Psoas muscle (tissue), 8 donors: ENCODE measurements at places on chromosomes 16 and 17.

DNA sequence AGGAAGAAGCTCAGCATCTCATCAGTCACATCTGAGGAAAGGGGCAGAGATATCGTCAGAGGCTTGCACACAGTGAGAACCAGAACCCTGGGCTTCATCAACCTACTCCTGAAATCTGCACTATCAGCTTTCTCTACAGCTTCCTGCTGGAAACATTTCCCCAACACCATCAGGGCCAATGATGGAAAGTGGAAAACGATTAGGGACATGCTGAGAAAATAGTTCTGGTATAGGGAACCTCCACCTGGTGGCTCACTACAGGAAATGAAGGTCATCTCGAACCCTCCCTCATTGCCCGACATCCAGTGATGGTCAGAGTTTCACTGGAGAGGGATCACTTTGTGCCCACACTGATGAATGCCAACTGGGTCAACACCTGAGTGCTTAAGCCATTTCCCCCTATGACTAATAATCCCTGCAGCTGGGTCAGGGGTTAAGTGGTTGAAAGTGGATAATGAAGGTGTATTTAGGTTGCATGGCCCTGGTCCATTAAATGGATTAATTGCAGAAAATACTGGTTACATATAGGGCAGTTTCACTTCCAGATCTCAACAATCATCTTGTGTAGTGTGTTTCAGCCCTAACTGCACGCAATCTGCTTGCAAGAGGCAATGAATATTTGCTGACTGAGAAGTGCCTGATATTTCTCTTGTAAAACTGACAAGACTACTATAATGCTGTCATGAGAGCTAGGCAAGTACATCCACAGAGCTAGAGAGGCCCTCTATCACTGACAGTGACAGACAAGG, 43.1 kb upstream of the GSG1L start:
- DNase-seq: no peak
- H3K36me3 ChIP-seq: peaks cover 98% of the 10 kb centered on the region
- no peaks in the 10 kb centered on the region for H3K27me3 ChIP-seq
- H3K4me3 ChIP-seq: no peak overlapping the region
- no peak overlapping the region for H3K27ac ChIP-seq

DNA sequence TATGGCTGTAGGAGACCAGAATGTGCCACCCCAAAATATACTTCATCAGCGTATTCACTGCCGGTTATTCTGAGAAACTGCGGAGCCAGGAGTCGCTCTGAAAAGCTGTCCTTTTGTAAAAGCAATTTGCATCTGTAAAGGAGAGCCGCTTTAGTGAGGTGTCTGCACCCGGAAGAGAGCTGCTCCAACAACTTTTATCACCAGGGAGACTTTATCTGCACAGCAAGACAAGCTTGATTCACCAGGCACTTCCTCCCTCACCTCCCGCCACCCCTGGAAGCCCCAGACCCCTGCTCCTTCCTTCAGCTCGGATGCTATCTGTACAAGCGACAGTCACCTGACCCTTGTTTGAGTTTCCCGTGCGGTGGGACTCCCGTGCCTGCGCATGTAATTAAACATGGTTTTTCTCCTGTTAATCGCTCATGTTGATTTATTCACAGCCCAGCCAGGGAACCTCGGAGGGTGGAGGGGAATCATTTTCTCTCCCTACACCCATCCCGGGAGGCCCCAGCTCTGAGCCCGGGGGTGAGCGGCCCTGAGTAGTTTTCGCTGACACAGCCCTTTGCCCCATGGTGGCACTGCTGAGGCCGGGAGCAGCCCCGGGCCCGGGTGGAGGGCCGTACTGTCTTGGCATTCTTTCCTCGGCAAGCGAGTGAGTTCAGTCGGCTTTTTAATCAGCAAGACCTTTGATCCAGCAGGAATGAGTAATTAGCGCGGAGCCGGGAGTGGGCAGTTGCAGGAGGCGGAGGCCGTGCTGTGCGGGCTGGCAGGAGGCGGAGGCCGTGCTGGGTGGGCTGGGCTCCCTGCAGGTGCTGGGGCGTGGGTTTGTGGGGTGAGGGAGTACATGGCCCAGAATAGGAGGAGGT, 222.7 kb upstream of the CIBAR2 start:
- no peak overlapping the region for H3K27ac ChIP-seq
- no peaks in the 10 kb centered on the region for H3K27me3 ChIP-seq
- H3K36me3 ChIP-seq: no peaks in the 10 kb centered on the region
- no peak overlapping the region for H3K4me3 ChIP-seq
- peaks cover 11% of the 10 kb centered on the region for H3K4me1 ChIP-seq

- H3K4me3 ChIP-seq: no peak overlapping the region
- H3K36me3 ChIP-seq: no peaks in the 10 kb centered on the region
- no peak overlapping the region for H3K27ac ChIP-seq
- no peaks in the 10 kb centered on the region for H3K4me1 ChIP-seq
Measured at GRCh38 chr16:1184980-1185379, 32.1 kb downstream of the CACNA1H start.

DNA sequence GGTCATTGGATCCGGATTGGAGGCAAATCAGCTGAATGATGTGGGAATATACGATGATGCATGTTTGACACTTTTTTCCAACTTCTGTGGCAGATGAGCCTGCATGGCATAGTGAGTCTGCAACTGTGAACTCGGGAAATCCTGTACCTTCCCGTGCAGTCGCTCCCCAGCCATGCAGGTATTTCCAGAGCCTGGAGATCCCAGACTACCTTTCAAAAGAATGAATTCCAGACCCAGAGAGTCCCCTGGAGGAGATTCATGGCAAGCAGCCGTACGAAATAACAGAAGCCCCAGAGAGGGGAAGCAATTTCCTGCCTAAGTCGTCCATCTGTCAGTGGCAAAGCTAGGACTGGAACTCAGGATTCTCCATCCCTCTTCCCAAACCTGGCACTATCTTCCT, 75.7 kb upstream of the FAM20A start:
- H3K4me3 ChIP-seq: no peak overlapping the region
- H3K4me1 ChIP-seq: no peaks in the 10 kb centered on the region
- H3K36me3 ChIP-seq: no peaks in the 10 kb centered on the region
- no peaks in the 10 kb centered on the region for H3K27me3 ChIP-seq
- DNase-seq: no peak
- no peak overlapping the region for H3K27ac ChIP-seq

DNA sequence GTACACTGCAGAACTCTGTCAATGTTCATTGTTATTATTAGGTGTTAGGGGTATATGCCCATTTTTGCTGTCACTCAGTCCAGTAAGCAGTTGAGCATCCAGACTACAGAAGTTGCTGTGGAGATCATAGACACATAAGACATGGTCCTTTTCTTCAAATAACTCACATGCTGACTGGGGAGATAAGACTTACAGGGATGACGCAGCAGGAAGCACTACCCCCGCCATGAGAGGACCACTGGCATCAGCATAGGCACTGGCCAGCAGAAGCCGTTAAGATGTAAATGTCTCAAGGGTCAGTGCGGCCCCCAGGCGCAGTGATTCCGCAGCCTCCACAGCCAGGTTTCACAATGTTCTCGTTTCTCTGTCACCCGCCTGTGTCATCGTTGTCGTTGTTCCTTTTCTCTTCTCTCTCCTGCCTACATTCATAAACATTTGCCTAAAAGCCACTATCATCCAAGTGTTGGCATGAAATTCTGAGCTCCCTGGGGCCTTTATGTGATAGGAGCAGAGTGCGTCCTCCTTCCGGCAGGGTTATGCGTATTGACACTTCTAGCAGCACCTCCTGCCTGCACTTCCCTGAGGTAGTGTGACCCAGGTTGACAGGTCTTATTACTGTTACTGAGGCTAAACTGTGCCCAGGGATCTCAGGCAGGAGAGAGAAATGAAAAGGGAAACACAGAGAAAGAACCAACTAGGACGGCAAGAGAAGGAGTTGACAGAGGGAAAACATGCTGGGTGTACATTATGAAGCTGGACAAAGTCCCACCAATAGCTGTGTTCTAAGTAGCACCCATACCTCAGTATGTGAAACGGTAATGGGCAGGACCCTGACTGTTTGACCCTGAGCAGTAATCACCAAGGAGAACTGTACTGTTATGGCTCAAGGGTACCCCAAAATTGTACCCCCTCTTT, 17.9 kb downstream of the TANGO6 start:
- no peak overlapping the region for H3K27ac ChIP-seq
- no peaks in the 10 kb centered on the region for H3K4me1 ChIP-seq
- no peaks in the 10 kb centered on the region for H3K27me3 ChIP-seq
- no peaks in the 10 kb centered on the region for H3K36me3 ChIP-seq

DNA sequence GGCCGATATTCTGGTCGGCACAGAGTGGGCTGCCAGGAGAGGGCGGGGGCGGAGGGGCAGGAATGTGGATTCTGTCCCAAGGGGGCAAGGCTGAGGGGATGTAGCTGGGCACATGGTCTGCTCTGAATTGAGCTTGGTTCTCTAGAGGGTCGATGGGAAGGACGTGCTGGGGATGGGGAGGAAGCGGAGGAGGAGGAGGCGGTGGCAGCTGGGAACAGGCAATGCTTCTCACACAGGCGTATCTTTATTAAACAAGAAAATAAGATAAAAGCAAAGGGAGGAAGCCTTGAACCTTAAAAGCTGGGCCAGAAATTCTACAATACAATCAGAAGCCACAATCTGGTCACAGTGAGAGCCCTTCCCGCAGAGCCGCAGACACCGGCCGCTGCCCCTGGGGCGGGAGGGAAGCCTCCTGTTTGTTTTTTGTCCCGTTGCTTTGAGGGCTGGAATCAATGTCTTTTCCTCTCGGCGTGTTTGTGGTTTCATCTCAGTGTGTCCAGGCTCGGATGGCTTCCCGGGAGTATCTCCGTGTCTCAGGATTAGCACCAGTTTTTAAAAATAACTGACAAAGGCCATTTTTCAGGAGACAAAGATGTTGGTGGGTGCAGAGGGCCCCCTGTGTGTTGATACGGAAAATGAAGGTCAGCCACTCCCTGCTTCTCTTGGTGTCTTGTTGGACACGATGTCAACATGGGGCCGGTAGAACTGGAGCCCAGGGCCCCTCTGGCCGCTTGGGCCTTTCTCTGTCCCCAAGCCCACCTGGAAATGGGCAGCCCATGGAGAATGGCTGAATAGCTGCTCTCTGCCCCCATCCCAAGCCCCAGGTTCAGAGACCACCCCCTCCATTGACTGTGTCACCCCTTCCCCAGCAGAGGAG, 12.3 kb upstream of the SLC7A5 start:
- H3K27me3 ChIP-seq: no peaks in the 10 kb centered on the region
- H3K36me3 ChIP-seq: no peaks in the 10 kb centered on the region
- H3K4me1 ChIP-seq: no peaks in the 10 kb centered on the region

DNA sequence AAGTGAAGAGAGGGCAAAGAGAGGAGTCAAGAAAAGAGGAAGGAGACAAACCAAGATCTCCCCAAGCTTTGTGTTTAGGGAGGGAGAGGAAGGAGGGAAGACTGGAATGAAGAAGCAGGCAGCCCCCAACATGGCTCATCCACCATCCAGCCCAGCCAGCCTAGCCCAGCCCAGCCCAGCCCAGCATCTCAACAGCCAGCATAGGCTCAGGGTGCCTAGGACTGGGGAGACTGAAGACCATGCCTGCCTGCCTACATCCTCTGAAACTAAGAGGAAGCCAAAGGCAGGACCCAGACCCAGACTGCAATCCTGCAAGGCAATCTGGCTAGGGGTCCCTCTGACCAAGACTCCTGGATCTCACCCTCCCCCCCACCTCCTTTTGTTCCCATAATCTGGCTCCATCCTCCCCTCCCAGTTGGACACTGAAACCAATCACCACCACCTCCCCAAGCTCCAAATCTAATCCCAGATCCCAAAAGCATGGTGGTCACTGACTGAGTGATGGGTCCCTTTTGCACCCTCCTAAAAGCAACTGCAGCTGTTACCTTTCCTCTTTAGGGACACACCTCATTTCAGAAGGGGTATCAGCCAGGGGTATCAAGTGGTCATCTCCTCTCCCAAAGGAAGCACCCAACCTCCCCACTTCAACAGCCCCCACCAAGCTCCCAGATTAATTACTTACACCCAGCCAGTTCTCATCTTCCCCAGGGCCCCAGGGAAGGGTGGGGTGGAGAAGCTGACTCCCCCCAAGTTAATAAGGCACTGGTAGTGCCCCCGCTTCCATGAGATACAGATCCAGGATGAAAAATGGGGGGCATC, 1.2 kb downstream of the HDAC5 start:
- peaks cover 53% of the 10 kb centered on the region for H3K4me1 ChIP-seq
- DNase-seq: no peak
- peaks cover 2% of the 10 kb centered on the region for H3K36me3 ChIP-seq
- H3K27ac ChIP-seq: peak overlapping the region; percentile 95

- DNase-seq: no peak
- H3K4me3 ChIP-seq: no peak overlapping the region
- no peaks in the 10 kb centered on the region for H3K27me3 ChIP-seq
- H3K4me1 ChIP-seq: no peaks in the 10 kb centered on the region
- no peak overlapping the region for H3K27ac ChIP-seq
- no peaks in the 10 kb centered on the region for H3K36me3 ChIP-seq
Measured at GRCh38 chr16:1279945-1280589, 24.2 kb downstream of the TPSD1 start.

DNA sequence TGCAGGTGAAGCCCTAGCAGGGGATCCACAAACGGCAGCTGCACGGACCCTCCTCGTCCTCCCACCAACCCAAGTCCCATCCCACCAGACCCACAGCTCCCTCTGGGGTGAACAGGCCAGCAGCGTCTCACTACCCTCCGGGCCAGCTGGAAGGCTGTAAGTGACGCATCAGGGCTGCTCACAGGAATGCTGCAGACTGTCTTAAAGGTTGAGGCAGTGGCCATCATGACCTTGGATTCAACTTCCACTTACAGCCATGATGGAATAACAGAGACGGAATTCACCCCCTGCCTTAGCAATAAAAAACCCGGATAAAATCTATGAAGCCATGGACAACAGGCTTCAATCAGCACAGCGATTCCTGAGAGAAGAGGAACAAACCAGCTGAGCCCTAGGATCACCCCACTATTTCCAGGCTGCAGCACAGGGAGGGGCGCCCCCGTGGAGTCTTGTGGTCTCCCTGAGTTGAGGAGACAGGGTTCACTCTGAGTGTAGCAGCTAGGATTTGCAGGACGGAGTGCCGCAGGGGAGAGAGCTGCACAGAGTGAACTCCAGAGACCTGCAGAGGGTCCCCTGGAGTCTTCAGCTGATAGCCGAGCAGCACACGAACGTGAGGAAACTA, 10.5 kb downstream of the FAM83G start:
- no peak overlapping the region for H3K27ac ChIP-seq
- no peak overlapping the region for H3K4me3 ChIP-seq
- H3K27me3 ChIP-seq: no peaks in the 10 kb centered on the region
- DNase-seq: no peak

- peaks cover 31% of the 10 kb centered on the region for H3K27me3 ChIP-seq
- H3K27ac ChIP-seq: no peak overlapping the region
- peak; percentile 53 for DNase-seq
- no peak overlapping the region for H3K4me3 ChIP-seq
Measured at GRCh38 chr17:6456914-6457687, 12.8 kb downstream of the PIMREG start.

DNA sequence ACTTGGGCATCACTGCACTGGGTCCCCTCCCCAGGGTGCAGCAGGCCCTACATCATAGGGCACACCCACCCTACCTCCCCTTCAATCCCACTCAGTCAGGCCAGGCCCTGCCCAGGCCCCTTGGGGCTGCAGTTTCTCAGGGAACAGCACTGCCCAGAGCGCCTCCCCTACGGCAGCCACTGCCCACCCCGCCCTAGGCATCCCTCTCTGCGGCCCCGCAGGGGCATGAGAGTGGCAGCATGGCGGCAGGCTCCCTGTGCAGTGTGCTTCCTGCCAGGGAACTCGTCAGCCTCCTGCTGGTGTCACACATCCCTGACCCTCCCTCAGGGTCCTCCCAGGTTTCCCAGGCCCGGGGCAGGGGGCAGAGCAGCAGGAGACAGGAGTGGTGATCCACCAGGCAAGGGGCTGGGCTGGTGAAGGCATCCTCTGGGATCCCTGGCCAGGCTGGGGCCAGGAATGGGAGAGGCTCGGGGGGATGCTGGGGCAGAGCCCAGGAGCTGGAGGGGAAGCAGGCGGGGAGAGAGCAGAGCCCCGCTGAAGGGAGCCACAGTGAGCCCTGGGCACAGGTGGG, 16.2 kb upstream of the BAHCC1 start:
- H3K27me3 ChIP-seq: no peaks in the 10 kb centered on the region
- no peak for DNase-seq
- H3K36me3 ChIP-seq: no peaks in the 10 kb centered on the region
- no peaks in the 10 kb centered on the region for H3K4me1 ChIP-seq
- H3K4me3 ChIP-seq: no peak overlapping the region
- no peak overlapping the region for H3K27ac ChIP-seq
